ENCODE measurements at places on chromosomes 3 and 15.

- no peak for DNase-seq
Measured at GRCh38 chr3:86161493-86161892, 829.5 kb downstream of the VGLL3 start.

- no peak for DNase-seq
Measured at GRCh38 chr3:194043516-194043915, 92.4 kb upstream of the HES1 start.

DNA sequence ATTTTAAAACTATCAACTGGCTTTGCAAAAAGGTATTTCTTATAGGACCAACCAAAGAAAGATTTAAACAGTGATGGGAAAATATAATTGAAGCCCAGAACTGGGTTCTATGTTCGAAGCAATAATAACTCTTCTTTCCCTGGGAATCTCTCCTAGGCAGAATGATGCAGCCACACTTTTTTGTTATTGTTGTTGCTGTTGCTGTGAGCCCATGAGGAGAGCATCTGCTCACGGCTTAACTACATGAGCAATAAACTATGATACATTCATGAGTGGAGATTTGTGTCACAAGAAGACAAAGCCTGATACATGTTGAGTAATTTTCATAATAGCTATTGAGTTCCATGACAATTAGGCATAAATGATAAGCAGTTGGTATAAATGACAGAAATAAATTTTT lies 80.5 kb downstream of the CRTC3 start:
- DNase-seq = no peak

GRCh38 chr3:41125258-41125657 lies 74.0 kb upstream of the CTNNB1 start:
- no peak for DNase-seq

DNA sequence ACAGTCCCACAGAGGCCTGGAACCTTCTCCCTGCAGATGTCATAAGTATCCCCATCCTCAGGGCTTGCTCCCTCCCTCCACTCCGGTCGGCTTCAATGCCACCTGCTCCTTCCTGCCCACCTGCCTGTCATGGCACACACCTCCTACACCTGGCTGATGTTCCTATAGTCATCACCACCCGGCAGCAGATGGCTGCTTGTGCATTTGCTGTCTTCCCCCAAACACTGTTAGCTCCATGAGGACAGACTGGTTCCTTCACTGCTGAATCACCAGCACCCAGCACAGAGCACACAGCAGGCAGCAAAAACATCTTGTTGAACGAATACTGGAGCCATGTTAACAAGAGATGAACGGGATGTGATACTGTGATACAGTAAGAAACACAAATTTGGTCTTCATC lies 14.8 kb downstream of the TARS3 start:
- DNase-seq = no peak

DNA sequence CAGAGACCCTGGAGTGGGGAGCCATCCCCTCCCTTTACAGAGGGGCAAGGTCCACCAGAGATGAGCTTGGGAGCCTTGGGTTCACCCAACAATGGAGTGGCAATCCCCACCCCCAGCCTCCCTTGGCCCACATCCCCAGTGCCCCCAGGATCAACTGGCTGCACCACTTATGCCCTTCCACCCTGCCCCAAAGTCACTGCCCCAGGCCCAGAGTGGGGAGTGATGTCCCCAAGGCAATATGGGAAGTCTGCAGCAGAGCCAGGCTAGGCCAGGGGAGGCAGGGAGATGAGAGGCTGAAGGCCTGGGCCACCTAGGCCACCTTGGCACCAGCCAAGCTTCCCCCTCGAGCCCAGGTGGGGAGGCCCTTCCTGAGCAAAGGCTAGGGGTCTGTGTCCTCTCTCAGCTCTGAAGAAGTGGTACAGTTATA lies 145.5 kb downstream of the SMAD6 start:
- DNase-seq = no peak

- DNase-seq = no peak
Measured at GRCh38 chr15:65406424-65407000, 16.2 kb downstream of the IGDCC4 start.

- no peak for DNase-seq
Measured at GRCh38 chr3:134672571-134672970, 21.7 kb upstream of the KY start.

DNA sequence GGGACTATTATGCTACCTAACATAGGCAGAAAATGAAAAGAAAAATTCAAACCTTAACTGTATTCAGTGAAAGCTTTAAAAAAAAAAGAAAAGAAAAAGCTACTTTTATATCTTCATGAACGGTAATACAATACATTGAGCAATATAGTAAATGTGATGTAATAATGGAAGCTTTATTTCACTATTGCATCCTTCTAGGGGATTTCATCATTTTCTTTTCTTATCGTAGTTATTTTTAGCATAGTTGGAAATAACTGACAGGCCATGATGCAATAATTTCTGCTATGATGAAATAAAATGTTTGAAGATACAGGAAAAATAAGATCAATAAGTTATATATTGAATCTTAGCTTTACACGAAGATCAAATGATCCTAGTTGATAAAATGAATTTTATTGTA lies 40.3 kb upstream of the ZCWPW2 start:
- peak; percentile 67 for DNase-seq

GRCh38 chr3:184015381-184016019 lies 2.2 kb downstream of the ABCC5 start:
- no peak for DNase-seq

DNA sequence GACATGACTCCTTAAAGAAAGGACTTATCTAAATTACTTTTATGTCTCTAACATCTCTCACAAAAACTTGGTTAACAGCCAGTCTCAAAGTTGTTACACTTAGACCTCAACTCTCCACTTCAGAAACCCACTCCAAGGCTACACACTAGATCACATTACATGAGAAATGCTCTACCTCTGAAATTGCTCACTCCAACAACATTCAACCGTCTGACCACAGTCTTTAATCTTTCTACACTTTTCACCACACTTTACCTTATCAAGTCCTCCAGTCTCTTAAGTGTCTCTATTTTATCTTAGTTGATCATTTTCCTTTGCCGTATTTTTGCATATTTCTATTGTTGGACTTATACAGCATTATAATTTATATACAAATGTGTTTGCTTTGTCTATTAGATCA lies 5.8 kb downstream of the SLC12A6 start:
- no peak for DNase-seq

GRCh38 chr15:51755790-51756189 lies 4.4 kb downstream of the TMOD2 start:
- no peak for DNase-seq

GRCh38 chr3:108091498-108092250 lies 843 bp upstream of the CD47 start:
- no peak for DNase-seq

- peak; percentile 42 for DNase-seq
Measured at GRCh38 chr15:77659350-77660321, 26.9 kb upstream of the LINGO1 start.

GRCh38 chr3:171649267-171649666 lies 161.0 kb downstream of the PLD1 start:
- no peak for DNase-seq

- no peak for DNase-seq
Measured at GRCh38 chr3:33868309-33868708, 69.9 kb downstream of the PDCD6IP start.
